Inflammatory macrophage (primary cell): ENCODE measurements at places on chromosomes 5 and 9.

DNA sequence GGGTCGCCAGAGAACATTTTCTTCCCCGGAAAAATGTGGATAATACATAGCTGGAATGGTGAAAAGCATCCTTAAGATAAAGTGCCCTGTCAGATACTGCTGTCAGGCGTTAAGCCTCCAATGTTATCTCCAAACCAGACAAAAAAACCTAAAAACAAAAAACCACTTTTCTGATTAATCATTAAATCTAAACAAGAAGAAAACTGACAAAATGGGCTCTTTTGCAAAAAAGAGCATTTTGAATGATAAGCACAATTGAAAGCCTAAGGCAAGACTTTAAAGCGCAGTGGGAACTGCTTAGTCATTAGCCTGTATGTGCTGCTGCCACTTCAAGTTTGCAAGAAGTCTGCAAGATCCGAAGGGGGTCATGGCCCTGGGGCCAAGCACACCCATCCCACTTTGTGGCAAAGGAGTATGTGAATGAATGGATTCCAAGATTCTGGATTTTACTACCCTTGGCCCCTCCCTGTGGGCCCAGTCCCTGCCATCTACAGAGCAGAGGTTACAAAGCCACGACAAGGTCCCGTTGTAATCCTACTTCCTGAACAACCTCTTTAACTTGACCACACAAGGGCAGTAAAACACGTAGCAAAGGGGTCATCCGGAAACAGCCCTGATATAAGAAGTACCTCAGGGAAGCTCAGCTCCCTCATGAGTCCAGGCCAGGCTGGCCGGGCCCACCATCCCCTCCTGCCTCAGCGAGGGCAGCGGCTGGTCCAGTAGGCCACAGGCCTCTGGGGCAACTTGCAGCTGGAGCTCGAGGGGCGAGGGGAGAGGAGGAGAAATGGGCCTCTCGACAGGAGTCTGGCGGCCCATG lies 29.7 kb downstream of the SHB start:
- peak; percentile 22 for DNase-seq

GRCh38 chr5:75042522-75042921 lies 9.8 kb downstream of the GCNT4 start:
- DNase-seq: no peak

- no peak for DNase-seq
These were observed 5.5 kb upstream of the N4BP3 start for GRCh38 chr5:178107756-178108310.

DNA sequence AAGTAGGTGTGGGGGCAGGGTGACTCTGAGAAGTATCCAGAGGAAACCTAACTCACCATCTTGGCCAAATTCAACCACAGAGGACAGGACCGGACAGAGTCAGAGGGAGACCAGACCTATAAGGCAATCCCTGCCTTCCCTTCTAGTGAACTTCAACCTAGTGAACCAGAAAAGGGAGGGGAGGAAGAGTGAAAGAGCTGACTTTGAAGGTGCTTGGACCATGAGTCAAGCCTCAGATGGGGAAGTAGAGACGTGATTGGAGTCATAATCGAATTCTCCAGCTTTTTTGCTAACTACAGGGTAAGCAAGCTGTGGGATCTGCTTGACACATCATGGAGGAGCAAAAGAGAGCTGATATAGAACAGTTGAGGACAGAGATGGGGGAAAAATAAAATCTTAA lies 18.8 kb upstream of the KIF2A start:
- peak; percentile 46 for DNase-seq

DNA sequence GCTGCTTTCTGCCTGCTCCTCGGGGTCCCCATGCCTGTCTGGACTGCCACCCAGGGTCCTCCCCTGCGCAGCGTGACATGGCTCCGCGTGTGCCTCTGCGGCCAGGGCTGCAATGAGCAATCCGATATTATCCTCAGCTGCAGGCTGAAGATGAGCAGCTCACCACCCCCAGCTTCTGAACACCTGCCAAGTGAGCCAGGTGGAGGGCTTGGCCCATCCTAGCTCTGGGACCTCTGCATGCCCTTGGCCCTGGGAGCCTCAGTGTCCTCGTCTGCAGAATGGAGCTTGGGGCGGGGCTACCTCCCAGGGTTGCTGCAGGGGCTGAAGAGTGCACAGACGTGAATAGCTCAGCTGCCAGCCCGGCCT lies 4.1 kb upstream of the MYMK start:
- no peak for DNase-seq

- DNase-seq: peak; percentile 70
These were observed 25.5 kb upstream of the STXBP1 start for GRCh38 chr9:127586537-127586936.

DNA sequence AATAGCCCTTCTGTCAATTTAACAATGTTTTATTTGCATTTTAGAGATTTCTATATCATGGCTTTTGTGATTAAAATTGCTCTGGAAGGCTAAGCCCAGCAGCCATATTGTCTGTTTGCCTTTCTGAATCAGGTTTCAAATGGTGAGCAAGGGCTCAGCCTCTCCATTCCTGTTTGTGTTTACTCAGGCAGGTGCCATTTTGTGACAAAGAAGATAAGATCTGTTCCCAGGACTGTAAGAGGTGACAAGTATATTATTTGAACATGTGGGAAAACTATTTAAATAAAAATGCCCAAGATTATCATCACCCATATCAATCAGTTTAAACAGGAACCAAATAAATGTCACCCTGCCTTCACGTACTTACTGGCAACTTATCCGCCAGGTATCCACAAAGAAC lies 641.3 kb upstream of the KLF4 start:
- no peak for DNase-seq

- DNase-seq: no peak
These were observed 425.6 kb upstream of the BRINP1 start for GRCh38 chr9:119794836-119795235.

DNA sequence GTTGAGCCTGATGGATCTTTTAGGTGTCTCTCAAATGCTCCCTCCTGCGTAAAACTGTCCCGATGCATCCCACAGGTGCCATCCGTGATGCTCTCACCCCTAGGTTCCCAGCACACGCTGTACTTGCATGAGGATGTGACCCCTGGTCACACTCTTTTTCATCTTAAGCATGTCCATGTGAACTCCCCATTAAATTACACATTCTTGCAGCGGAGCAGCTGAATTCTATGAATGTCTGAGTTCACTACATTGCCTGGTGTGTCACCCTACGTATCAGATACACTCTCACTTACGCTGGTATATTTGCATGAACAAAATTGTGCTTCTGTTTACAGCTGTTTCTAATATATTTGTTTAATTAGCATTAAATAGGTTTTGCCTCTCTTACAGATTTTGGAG lies 105.3 kb upstream of the RETREG1 start:
- no peak for DNase-seq

- no peak for DNase-seq
These were observed 266.1 kb downstream of the EDIL3 start for GRCh38 chr5:84118551-84118950.

- DNase-seq: no peak
These were observed 157.7 kb upstream of the SLC24A2 start for GRCh38 chr9:19946441-19947109.

DNA sequence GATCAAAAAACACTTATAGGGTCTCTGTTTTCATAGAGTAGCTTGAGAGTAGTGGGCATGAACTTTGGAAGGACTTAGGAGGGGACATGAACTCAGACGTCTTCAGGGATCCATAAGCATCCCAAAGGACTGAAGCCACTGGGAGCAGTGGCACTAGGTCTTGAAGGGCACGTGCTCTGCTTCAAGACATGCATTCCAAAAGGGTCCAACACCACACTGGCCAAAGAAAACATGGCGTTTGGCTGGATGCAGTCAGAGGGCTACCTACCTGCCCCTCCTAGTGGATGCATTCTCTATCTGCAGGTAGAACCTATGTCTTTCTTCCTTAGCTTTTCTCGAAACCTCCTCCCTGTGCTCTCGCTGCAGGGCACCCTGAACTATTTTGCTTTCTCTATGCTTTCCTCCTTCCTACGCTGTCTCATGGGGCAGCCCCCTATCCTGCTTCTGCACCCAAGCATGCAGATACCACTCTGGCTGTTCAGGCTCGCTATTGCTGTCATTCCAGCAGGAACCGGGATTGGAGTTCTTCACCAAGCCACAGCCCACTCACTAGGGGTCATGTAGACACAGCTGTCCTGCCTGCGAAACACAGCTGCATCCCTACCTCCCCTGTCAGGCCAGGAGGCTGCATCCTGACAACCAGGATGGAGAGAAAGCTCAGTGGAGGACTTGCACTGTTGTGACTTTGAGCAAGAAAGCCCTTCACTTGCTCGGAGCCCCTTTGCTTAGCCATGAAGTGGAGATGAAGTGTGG lies 11.9 kb downstream of the FAM240B start:
- no peak for DNase-seq

DNA sequence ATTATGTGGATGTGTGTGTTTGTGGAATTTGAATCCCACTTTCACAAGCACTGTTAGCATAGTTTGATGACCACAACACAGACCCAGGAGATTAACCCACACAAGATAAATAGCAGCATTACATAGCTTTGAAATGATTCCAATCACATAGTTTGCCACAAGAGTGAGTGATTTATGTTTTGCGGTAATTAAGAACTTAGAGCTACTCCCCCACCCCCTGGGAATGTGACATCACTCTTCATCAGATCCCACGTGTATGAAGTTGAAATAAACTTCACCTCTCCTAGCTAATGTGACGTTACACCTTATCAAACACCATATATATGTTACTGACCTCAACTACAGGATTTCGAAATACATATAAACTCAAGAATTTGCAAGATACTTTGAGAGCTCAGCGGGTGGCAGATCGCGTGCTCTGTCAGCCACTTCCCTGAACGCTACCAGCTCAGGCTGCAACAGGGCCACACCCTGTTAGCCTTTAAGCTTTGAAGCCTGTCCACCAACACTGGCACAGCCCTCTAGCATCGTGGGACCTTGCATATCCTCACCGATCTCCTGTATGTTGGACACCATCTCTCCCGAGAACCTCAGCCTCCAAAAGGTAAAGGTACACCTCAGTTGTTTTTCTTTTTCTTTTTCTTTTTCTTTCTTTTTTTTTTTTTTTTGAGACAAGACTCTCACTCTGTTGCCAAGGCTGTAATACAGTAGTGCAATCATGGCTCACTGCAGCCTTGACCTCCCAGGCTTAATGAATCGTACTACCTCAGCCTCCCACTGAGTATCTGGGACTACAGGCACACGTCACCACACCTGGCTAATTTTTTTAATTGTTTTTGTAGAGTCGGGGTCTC lies 1.7 kb upstream of the AGTPBP1 start:
- peak; percentile 92 for DNase-seq

GRCh38 chr5:139133282-139133681 lies 64.9 kb downstream of the SIL1 start:
- DNase-seq: no peak

GRCh38 chr9:72473474-72474261 lies 47.7 kb upstream of the TMC1 start:
- peak; percentile 68 for DNase-seq

- no peak for DNase-seq
These were observed 51.7 kb upstream of the RIC1 start for GRCh38 chr9:5577225-5577624.
